Kidney (tissue), 22 donors: ENCODE measurements at places on chromosomes 1 and 21. TPM values are rescaled to one million over a fixed set of nuclear protein-coding genes. Genes with fewer than 3 reads are reported as not detected.
A peak's percentile ranks its signal among the peaks of the same experiment; 100 is the strongest.

The KRTAP11-1 gene
- total RNA-seq, result not detected

The SLC35F3 gene
- 0.66 TPM for total RNA-seq

DNA sequence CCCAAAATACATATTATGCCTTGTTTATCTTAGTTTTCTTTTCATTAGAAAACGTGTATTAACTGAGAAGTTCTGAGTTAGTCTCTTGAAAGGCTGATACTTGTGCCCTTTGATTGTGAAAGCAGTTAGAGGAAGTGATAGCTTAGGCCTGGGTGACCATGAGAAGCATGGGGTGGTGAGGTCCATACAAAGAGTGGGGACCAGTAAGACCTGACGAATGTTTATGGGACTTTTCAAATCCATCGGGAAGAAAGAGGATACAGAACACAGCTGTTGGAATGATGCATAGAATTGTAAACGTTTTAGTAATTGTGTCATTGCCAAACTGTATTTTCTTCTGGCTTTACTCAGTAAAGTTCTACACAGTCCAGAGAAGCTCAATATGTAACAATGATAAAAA, 259.8 kb downstream of the LMO4 start:
- H3K27ac ChIP-seq, result no peak overlapping the region
- H3K36me3 ChIP-seq, result no peaks in the 10 kb centered on the region
- no peaks in the 10 kb centered on the region for H3K4me1 ChIP-seq
- no peak overlapping the region for H3K4me3 ChIP-seq

- peaks cover 10% of the 10 kb centered on the region for H3K4me1 ChIP-seq
- H3K36me3 ChIP-seq, result no peaks in the 10 kb centered on the region
- H3K4me3 ChIP-seq, result no peak overlapping the region
Observed at GRCh38 chr1:26285366-26286063, 5.6 kb downstream of the SH3BGRL3 start.

GRCh38 chr1:61201035-61201434, 118.7 kb downstream of the NFIA start:
- H3K27ac ChIP-seq, result no peak overlapping the region
- H3K4me1 ChIP-seq, result no peaks in the 10 kb centered on the region
- no peak for DNase-seq

DNA sequence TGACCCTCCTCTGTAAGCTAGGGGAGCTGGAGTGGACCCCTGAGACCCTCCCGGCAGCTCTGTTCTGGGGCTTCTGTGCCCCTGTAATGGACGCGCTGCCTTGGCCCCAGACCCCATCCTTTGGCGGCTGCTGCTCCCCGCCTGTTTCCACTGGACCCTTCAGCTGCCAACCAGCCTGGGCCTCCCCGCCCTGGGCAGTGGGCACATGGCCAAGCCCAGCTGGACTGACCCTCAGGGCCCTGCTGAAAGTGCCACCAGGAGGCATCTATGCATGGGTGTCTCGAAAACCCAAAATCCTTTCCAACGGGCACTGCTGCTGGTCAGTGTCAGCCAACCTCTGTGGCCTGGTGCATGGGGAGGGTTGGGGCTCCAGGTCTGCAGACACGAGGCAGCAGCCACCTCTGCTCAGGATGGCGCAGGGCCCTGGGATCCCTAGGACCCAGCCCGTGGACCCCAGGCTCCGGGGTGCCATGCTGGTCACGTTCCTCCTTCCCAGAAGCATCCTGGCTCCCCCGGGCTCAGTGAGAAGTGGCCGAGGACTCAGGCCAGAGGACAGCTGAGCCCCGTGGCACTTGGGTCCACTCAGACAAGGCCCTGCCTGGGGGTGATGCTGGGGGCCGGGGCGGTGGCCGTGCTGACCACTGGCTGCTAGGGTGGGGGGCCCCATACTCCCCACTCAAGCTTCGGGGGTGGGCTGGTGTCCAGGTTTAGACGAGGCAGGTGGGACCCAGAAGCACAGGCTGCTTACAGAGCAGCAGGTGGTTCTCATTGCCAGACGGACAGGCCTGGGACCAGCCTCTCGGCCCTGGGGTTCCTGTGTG, 46.9 kb downstream of the SLX9 start:
- no peaks in the 10 kb centered on the region for H3K4me1 ChIP-seq
- peak; percentile 69 for DNase-seq
- H3K27ac ChIP-seq, result no peak overlapping the region
- H3K4me3 ChIP-seq, result no peak overlapping the region
- H3K36me3 ChIP-seq, result no peaks in the 10 kb centered on the region

GRCh38 chr1:183778045-183778444, 26.9 kb upstream of the RGL1 start:
- H3K36me3 ChIP-seq, result no peaks in the 10 kb centered on the region
- DNase-seq, result peak; percentile 19
- no peak overlapping the region for H3K27ac ChIP-seq
- no peak overlapping the region for H3K4me3 ChIP-seq
- H3K4me1 ChIP-seq, result no peaks in the 10 kb centered on the region

GRCh38 chr1:99573431-99574217, 72.3 kb upstream of the PALMD start:
- no peak overlapping the region for H3K27ac ChIP-seq
- no peak overlapping the region for H3K4me3 ChIP-seq
- H3K4me1 ChIP-seq, result no peaks in the 10 kb centered on the region
- H3K36me3 ChIP-seq, result no peaks in the 10 kb centered on the region
- H3K27me3 ChIP-seq, result no peaks in the 10 kb centered on the region

GRCh38 chr1:46070164-46070814, 62.1 kb downstream of the PIK3R3 start:
- no peaks in the 10 kb centered on the region for H3K27me3 ChIP-seq
- H3K4me1 ChIP-seq, result peaks cover 2% of the 10 kb centered on the region
- no peak for DNase-seq
- no peaks in the 10 kb centered on the region for H3K36me3 ChIP-seq
